ENCODE measurements at places on chromosomes 3 and 15.

GRCh38 chr15:80668546-80669236, 26.4 kb upstream of the ABHD17C start:
- DNase-seq: no peak

- no peak for DNase-seq
Measured at GRCh38 chr3:58417075-58417474, 16.6 kb downstream of the PDHB start.

GRCh38 chr3:82030916-82031315, 269.5 kb upstream of the GBE1 start:
- no peak for DNase-seq

DNA sequence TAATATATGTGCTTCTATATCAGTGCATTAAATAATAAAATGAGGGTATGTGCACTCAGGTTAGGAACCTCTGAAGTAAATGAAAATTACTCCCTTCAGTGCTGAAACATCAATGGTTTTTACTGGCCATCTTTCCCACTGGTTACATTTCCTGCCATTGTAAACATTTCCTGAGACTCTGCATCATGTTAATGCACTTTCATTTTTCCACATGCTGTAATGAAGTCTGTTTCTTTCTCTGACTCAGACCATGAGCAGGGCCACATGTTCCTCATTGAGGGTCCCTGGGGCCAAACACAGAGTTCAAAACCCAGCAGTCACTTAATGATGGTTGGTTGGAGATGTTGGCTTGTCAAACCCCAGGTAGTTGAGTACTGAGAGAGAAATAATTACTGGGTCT, 15.3 kb downstream of the FAM3D start:
- no peak for DNase-seq

GRCh38 chr3:119723022-119723421, 20.2 kb downstream of the CFAP91 start:
- no peak for DNase-seq

GRCh38 chr3:48952510-48953118, 34.0 kb downstream of the ARIH2 start:
- DNase-seq: peak; percentile 74

GRCh38 chr3:147397875-147398812, 8.2 kb downstream of the ZIC4 start:
- peak; percentile 73 for DNase-seq
